ENCODE measurements at places on chromosomes 2 and 18. TPM values are rescaled to one million over a fixed set of nuclear protein-coding genes. Genes with fewer than 3 reads are reported as not detected.

- no peak for DNase-seq
- H3K27me3 ChIP-seq = no peaks in the 10 kb centered on the region
- H3K27ac ChIP-seq = no peak overlapping the region
- H3K4me3 ChIP-seq = no peak overlapping the region
- no peaks in the 10 kb centered on the region for H3K4me1 ChIP-seq
- no peaks in the 10 kb centered on the region for H3K36me3 ChIP-seq
These were observed 46.9 kb upstream of the LAMA1 start for GRCh38 chr18:7164323-7165004.

- H3K4me1 ChIP-seq = peaks cover 11% of the 10 kb centered on the region
- no peak overlapping the region for H3K27ac ChIP-seq
- no peak overlapping the region for H3K4me3 ChIP-seq
- no peak for DNase-seq
These were observed 6.8 kb upstream of the SNTG2 start for GRCh38 chr2:943821-944220.

DNA sequence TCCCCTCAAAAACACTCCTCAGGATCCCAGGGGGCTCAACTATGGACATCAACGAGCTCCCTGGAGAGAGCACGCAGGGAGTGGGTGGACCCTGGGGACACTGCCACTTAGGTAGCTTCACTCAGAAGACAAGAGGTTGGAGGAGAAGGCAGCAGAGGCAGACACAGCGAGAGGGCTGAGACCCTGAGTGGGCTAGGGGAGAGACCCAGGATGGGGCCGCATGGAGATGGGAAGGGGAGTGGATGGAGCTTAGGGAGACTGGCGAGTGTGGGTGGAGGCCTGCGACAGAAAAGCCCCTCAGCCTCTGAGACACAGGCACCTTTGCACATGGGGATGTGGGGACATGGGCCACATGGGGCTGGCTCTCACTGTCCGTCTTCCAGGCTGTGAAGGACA lies 70.9 kb downstream of the ASB1 start:
- no peaks in the 10 kb centered on the region for H3K27me3 ChIP-seq
- H3K36me3 ChIP-seq = no peaks in the 10 kb centered on the region
- no peak overlapping the region for H3K4me3 ChIP-seq
- no peak for DNase-seq
- no peak overlapping the region for H3K27ac ChIP-seq

C2orf78 gene
- total RNA-seq = 0.07 TPM

DNA sequence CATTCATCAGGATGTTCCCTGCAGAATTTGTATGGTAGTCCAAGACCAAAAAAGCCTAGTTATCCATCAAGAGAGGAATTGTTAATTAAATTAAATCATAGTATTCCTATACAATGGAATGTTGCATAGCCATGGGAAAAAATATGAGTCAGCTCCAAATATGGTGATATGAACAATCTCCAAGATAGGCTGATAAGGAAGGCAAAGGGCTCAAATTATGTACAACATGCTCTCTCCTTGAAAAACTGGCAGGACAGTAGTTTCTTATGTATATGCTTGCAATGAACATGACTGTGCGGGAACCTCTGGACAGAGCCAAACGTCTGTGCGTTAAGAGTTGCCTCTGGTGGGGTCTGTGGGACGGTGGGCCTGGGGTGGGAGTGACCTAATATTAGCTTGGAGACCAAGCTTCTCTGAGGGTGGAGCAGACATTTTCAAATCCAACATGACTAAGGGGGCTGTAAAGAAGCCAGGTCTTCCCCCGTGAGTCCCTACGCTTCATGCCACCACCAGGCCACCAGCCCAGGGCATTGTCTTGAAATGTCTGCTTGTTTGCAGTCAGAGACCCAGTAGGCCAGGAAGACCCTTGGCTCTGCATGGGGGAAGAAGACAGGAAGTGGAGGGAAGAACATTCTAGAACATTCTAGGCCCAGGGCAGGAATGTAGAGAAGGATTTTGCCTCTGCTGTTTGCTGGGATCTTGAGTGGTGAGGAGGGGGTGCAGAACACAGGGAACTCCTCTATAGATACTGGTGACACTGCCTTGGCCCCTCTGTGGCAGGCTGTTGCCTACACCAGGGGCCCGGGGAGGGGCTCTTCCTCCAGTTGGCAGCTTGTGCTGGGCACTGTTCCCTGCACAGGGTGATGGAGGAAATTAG lies 244.0 kb upstream of the HS6ST1 start:
- no peak overlapping the region for H3K4me3 ChIP-seq
- H3K27ac ChIP-seq = no peak overlapping the region
- H3K27me3 ChIP-seq = peaks cover 4% of the 10 kb centered on the region
- DNase-seq = no peak

DNA sequence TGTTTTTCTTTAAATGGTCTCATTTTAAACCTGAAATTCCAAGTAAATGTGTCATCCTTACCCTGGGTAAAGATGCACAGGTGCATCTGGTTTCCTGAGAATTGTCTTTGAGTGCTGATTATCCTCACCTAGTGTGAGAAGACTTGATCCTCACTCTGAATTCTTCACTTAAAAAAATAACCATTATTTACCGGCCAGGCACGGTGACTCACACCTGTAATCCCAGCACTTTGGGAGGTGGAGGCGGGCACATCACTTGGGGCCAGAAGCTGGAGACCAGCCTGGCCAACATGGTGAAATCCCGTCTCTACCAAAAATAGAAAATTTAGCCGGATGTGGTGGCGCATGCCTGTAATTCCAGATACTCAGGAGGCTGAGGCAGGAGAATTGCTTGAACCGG lies 9.9 kb upstream of the WNT6 start:
- peaks cover 28% of the 10 kb centered on the region for H3K27me3 ChIP-seq
- DNase-seq = no peak
- H3K4me1 ChIP-seq = peaks cover 8% of the 10 kb centered on the region
- no peak overlapping the region for H3K4me3 ChIP-seq

- no peaks in the 10 kb centered on the region for H3K27me3 ChIP-seq
- peaks cover 42% of the 10 kb centered on the region for H3K4me1 ChIP-seq
- peak overlapping the region; percentile 68 for H3K4me3 ChIP-seq
- peaks cover 5% of the 10 kb centered on the region for H3K36me3 ChIP-seq
- DNase-seq = peak; percentile 83
These were observed 102.4 kb downstream of the CABLES1 start for GRCh38 chr18:23237524-23238151.

PLB1 gene
- 0.63 TPM for total RNA-seq

DNA sequence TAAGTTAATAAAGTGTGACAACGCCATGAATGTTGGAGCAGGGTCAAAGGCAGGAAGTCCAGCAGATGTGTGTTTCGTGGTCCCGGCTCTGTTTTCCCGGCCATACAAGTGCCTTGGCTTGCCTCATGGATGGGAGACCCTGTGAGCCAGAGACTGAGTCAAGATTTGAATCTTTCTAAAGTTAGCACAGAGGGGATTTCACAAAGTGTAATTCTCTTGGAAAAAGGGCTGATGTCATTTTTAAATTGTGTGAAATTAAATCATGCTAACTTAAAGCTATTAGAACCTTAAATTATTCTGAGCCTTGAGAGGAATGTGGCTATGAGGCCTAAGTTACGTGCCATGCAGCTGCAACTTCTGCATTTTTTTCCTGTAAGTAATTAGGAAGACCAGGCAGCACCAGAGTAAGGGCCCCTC lies 38.3 kb upstream of the RALBP1 start:
- H3K4me1 ChIP-seq = peaks cover 3% of the 10 kb centered on the region
- no peak overlapping the region for H3K4me3 ChIP-seq

DNA sequence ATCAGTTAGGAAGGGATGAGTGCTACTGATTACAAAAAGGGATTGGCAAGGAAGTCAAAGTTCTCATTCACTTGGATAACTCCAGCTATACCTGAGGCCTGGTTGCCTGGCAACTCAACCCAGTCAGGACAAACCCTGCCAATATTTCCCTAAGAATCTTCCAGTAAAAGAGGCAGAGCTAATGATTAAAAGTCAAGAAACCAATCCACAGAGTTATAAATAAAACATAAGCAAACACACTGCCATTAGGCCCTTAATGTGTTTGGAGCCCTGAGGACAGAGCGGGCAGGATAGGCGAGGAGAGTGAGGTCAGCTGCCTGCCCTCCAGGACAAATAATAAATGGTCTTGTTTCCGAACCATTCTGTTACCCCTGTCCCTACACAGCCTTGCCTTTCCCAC lies 215.6 kb upstream of the NABP1 start:
- peaks cover 4% of the 10 kb centered on the region for H3K27me3 ChIP-seq
- no peaks in the 10 kb centered on the region for H3K4me1 ChIP-seq
- H3K27ac ChIP-seq = no peak overlapping the region
- no peak for DNase-seq
- H3K4me3 ChIP-seq = no peak overlapping the region
- H3K36me3 ChIP-seq = no peaks in the 10 kb centered on the region
